ENCODE measurements at places on chromosomes 16 and 17. TPM values are rescaled to one million over a fixed set of nuclear protein-coding genes. Genes with fewer than 3 reads are reported as not detected.

Gene CACNG3
- not detected for total RNA-seq

Gene FSCN2
- total RNA-seq: 0.43 TPM

Gene SPPL2C
- not detected for total RNA-seq

Gene PLK1
- total RNA-seq: 108 TPM

Gene GPR179
- 0.20 TPM for total RNA-seq

Gene CCL4
- not detected for total RNA-seq

Gene XYLT2
- 23.4 TPM for total RNA-seq

Gene NPIPB13
- 11.2 TPM for total RNA-seq

Gene HIC1
- 0.37 TPM for total RNA-seq

Gene CHD9NB
- 0.61 TPM for total RNA-seq

Gene KRTAP4-1
- not detected for total RNA-seq

DNA sequence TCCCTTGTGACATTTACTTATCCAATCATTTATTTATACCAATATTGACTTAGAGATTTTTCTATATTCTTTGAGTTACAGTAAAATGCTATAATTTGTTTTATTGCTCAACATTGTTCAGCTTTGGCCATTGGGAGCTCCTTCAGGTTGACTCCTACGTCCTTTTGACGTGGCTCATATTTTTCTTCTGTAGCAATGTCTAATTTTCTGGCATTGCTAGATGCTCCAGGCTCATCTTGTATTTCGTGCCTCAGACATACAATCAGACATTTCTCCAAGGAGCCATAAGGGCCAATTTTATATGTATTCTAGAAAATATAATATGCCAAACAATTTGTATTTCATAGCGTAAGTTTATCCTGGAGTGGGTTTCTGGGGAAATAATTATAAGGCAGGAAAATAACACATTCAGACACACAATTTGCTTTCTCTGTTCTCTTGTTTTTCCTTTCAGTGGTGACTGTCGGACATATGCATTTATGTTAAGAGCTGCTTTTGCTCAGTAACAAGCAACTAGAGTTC is 355.1 kb upstream of the MON1B start:
- DNase-seq: no peak

GRCh38 chr16:84764970-84765369 is 54.8 kb upstream of the CRISPLD2 start:
- no peak for DNase-seq

DNA sequence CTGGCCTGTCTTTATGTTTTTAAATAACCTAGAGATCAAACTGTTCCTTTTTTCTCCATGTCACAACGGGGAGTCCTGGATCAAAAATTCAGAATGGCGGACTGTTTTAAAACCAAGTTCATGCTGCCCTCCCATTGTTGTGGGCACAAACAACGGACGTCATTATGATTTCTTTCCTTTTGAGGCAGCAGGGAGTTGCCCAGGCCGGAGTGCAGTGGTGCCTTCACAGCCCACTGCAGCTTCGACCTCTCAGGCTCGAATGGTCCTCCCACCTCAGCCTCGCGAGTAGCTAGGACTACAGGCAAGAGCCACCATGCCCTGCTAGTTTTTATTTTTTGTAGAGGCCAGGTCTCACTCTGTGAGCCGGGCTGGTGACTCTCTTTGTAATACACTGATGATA is 26.5 kb downstream of the NDE1 start:
- no peak for DNase-seq

DNA sequence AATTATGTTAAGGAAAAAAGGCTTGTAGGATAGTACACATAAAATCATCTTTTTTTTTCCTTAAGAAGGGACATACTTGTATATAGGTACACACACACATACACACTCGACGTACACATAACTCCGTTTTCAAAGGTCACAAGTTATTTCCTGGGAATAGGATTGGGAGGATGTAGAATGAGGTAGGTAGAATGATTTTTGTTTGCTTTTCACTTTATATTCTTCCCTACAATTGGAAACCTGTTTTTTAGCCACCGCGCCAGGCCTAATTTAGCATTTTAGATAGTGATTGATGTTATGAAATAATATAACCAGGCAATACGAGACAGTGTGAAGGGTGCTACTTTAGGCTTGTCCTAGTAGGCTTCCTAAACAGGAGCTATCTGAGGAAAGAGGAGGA is 1.8 kb upstream of the HAPSTR1 start:
- no peak for DNase-seq

GRCh38 chr16:74029115-74029792 is 267.4 kb upstream of the PSMD7 start:
- no peak for DNase-seq

DNA sequence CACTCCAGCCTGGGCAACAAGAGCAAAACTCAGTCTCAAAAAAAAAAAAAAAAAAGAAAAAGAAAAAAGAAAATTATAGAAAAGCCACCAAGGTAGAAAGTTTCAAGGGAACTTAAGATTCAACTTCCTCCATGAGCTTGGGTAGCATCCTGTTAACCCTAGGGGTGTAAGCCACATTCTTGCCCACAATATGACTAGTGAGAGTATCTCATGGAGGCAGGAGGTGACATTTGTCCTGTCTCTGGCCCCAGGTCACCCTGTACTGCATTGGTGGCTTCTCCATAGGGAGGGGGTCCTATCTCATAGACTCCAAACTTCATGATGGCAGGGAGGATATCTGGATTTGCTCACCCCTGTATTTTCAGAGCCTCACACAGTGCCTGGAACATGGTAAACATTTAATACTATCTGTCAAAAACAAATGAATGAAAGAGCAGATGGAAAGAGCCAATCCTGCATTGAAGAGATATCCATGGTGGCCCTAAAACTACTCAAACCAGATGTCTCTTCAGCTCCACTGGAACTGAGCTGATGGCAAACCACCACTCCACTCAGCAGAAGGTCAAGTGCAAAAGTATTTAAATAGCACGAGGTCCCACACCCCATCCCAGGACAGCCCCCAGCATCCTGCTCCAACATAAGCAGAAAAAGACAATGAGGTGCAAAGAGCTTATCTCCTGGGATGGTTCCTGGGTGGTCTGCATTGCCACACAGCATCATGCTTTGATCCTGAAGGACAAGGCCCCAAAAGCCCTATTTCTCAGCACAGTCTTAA is 50.3 kb downstream of the EMP2 start:
- DNase-seq: no peak

DNA sequence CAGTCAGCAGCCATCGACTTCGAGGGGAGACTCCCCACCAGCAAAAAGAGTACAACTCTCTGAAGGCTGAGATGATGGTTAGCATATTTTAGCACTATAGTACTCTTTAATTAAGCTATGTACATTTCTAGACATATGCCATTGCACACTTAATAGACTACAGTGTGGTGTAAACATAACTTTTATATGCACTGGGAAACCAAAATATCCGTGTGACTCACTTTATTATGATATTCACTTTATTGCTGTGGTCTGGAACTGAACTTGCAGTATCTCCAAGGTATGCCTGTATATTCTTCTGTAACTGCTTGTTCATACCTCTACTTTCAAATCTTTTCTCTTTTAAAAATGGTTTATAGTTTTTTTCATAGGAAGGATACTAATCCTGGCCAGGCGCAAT is 11.0 kb upstream of the NXPH3 start:
- no peak for DNase-seq

GRCh38 chr17:71963351-71963750 is 157.5 kb upstream of the SOX9 start:
- no peak for DNase-seq

DNA sequence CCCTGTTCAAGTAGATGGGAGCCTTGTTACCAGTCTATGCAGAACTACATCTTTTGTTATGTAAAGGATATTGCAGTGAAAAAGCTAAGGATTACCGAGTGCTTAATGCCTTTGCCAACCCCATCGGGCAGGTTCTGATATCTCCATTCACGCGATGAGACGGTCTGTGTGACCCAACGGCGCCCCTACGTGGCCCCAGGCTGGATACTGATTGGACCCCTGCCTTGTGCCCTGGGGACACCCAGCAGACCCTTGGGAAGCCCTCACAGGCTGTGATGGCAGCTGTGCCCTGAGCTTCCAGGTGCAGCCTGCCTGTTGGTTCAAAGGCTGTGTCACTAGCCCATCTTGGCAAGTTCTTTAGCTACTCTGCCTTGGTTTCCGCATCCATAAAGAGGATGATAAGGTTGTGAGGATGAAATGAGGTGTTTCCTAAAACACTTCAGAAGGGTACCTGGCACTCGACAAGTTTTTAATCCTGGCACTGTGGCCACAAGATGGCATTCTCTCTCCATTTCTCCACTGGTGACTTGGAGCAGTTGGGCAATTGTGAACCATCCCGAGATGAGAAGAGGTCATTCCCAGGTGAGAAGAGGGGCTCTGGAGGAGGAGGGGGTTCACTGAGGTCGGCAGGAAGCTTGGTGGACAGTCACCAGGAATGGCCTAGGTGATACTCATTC is 33.6 kb downstream of the HAPSTR1 start:
- DNase-seq: no peak

GRCh38 chr17:74380086-74380958 is 13.0 kb downstream of the GPR142 start:
- no peak for DNase-seq

DNA sequence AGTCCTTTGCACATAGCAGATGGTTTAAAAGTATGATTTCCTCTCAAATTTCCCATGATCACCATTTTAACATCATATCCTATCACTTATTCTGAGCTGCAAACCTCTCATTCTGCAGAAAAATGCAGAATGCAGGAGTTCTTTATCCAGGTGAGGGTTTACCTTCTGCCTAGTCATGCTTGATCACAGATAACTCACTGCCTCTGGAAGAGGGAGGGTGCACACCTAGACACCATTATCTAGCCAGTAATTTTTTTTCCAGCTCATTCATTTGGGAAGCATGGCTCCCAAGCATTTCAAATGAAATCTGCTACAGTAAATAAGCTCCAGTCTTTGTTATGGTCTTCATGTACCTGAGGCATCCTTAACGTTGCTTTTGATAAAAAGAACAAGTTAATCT is 38.0 kb downstream of the RFFL start:
- DNase-seq: no peak

- no peak for DNase-seq
Observed at GRCh38 chr17:76812263-76812662, 55.9 kb upstream of the MGAT5B start.

GRCh38 chr16:88781140-88782077 is 3.6 kb downstream of the PIEZO1 start:
- no peak for DNase-seq

- DNase-seq: no peak
Observed at GRCh38 chr17:76948726-76949342, 80.6 kb downstream of the MGAT5B start.
